ENCODE measurements at places on chromosomes 7 and 10. TPM values are rescaled to one million over a fixed set of nuclear protein-coding genes. Genes with fewer than 3 reads are reported as not detected.

DNA sequence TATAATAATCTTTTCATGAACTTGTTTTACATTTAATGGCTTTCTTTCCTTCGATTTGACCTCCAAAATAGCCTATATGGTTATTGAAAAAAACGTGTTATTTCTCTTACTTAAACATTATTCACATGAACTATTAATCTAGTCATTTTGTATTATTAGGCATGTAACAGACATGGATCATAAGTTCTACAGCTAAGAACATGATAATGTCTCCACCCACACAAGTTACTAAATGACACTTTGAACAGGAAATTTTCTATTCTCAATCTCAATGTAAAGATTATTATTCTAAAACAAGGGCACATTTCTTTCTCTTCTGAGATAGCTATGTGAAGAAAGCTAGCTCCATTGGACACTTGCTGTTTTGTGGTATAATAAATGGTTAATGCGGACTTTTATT is 10.0 kb downstream of the LAMB4 start:
- DNase-seq: no peak

DNA sequence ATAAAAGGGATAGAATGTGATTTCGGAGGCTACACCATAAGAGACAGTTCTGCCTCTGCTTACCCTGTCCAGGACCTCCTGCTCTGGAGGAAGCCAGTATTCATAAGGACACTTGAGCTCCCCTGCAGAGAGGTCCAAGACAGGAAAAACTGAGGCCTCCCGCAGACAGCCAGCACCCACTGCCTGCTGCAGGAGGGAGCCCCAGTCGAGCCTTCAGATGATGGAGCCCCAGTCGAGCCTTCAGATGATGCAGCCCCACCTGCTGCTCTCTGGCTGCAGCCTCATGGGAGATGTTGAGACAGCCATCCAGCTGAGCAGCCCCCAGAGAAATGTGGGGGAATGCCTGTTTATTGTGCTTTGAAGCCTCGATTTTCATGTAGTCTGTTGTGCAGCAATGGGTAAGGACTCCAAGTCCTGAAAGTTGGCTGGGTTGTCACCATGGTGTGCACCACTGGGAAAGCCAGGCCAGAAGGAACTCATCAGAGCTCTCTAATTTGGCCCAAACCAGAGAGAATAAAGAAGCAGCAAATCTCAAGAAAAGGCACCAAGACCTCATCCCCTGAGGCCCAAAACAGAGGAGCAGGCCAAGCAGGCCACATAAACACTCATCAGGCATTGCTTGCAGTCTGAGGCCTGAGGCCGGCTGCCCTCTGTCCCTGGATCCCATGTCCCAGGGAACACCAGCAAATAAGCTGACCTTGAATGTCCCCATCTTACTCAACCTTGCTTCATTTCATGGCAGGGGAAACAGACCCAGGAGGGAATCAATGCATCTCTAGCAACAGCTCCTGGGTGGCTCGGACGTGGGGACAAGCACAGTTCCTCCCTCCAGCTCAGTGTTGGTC is 30.9 kb downstream of the CALML5 start:
- DNase-seq: no peak

Gene TMEM176B
- total RNA-seq: 28.5 TPM

DNA sequence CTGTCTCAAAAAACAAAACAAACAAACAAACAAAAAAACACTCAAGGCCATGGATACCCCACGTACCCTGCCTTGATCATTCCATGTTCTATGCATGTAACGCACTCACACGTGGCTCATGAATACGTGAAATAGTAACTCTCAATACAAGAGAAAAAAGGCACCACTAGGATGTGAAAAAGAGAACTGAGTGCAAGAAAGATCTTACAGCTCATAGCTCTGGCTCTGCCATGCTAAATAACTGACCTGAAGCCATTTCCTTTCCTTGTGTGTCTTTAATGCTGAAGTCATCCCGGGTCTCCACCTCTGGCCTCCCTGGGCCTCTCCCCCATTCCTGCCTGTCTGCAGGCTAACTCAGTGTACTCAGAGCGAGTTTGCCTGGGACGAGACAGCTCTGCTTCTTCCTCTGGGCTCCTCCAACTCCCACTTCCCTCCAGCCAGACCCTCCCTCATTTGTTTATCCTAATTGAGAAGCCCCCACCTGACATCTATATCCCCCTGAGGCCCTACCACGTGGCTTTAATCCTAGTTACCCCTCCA is 117.3 kb downstream of the PRPF18 start:
- no peak for DNase-seq

- no peak for DNase-seq
Observed at GRCh38 chr7:33250421-33250871, 121.1 kb downstream of the BBS9 start.

- DNase-seq: no peak
Observed at GRCh38 chr10:60006062-60006461, 99.7 kb upstream of the CCDC6 start.

DNA sequence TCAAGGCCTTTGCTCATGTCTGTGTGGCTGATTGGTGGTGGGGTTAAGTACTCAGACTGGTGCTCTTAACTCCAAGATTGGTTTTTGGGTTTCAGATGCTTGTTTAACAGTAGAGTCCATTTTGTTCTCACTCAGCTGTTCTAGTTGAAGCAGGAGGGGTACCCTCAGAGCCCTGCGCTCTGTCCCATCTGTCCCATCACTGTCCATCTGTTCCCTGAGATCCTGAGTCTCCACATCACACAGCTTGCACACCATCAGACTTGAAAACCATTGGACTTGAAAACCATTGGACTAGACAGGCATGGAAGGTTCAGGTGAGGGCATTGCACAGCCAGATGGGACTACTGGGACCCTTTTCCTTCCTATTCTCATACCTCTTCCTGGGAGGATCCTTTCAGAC is 39.3 kb downstream of the TMEM178B start:
- no peak for DNase-seq
